Activated T-helper 2 cell treated with anti-CD3 and anti-CD28 coated beads, Interferon-gamma antibody, Interleukin-2, Interleukin-4, amounts not matched to agents 10 μg/mL and 5 μg/mL and 100 μg/mL, durations not matched to agents 14 hours and 24 hours and 36 hours (primary cell): ENCODE measurements at places on chromosomes 5 and 9. TPM values are rescaled to one million over a fixed set of nuclear protein-coding genes. Genes with fewer than 3 reads are reported as not detected.

DNA sequence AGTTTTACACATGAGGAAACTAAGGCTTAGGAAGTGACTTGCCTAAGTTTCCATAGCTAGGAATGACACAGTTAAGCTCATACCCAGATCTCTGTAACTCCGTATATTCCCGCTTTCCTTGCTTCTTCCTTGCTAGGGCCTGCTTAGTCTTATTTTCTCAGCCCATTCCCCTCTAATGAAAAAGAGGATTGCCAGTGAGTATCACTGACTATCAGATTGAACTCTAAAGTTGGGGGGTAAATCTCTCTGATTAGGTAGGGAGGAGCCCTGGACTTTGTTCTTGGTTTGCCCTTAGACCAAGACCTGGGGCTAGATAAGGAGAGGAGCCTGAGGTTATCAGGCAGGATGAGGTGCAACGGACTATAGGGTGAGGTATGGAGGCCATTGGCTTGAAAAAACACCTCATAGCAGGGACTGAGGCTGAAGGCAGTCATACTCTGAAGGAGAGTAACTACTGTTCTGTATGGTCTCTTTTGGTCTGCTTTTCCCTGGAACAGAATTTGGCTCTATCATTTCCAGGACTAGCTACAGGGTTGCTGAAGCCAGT is 2.5 kb downstream of the TRIM32 start:
- no peak for DNase-seq

GRCh38 chr5:153937661-153938060 is 101.0 kb downstream of the FAM114A2 start:
- DNase-seq, result no peak

- no peak for DNase-seq
Measured at GRCh38 chr5:1507457-1507856, 16.3 kb downstream of the LPCAT1 start.

IZUMO3 gene
- total RNA-seq, result not detected in 2 replicates

PFN3 gene
- total RNA-seq, result not detected in 2 replicates
